LoVo (cell line): ENCODE measurements at places on chromosomes 4 and X.

DNA sequence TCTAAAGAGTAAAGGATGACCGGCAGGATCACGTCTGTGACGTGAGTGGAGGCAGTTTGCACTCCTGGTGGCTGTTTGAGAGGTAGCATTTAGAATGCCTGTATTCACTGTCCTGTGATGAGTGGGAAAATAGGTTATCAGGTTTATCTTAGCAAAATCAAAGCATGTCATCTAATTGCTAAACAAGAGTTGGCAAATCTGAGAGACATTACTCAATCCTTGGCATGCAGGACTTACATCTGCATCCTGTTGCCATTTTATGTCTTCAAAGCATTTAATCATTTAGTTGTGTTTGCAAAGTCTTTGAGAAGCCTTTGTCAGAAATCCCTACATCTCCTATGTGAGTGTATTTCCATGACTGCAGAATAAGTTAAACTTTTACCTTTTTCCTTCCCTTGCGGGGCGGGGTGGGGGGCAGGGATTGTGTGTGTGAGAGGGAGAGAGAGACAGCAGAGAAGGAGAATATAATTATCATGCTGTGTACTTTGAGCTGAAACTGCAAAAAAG is 41.4 kb upstream of the MSANTD1 start:
- DNase-seq: no peak

DNA sequence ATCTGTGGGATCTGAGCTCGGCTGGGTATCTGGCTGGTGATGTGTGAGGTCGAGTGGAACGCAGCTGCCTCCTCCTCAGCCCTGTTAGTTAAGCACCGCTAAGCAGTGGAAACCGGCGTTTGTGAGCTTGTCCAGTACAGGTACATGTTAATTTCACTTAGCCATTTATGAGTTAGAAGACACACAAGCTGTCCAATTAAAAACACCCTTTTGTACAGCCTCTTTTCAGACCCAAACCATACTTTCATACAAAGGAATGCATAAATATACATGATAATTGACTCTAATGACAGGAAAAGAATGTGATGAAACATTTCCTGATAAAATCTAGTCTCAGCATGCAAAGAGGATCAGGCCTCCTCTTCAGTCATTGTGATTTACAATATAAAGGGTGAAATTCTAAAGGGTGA is 163.6 kb upstream of the FAT1 start:
- DNase-seq: no peak

GRCh38 chr4:78707268-78707667 is 68.9 kb upstream of the BMP2K start:
- DNase-seq: no peak

GRCh38 chr4:168615294-168616065 is 118.6 kb downstream of the PALLD start:
- DNase-seq: no peak

DNA sequence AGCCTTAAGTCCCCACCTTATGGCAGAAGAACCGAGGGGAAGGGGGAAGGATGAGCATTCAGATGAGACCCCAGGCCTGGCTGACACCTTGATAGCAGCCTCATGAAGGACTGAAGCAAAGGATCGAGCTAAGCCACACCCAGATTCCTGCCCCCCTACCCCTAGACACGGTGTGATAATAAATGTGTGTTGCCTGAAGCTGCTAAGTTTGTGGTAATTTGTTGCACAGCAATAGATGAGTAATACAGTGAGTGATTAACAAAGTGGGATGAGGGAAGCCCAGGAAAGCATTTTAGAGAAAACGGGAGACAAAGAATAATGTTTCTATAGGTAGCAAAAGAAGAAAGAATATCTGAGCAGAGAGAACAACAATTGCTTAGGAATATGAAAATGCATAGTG is 404.2 kb downstream of the MID1IP1 start:
- DNase-seq: no peak
